ENCODE measurements at places on chromosomes 6 and 20. TPM values are rescaled to one million over a fixed set of nuclear protein-coding genes. Genes with fewer than 3 reads are reported as not detected.

- DNase-seq = peak; percentile 81
Observed at GRCh38 chr6:10555625-10556309, 34.6 kb downstream of the GCNT2 start.

Gene COL12A1
- total RNA-seq = 35.0 TPM

Gene SIRPD
- total RNA-seq = not detected

Gene CENPB
- total RNA-seq = 24.5 TPM

DNA sequence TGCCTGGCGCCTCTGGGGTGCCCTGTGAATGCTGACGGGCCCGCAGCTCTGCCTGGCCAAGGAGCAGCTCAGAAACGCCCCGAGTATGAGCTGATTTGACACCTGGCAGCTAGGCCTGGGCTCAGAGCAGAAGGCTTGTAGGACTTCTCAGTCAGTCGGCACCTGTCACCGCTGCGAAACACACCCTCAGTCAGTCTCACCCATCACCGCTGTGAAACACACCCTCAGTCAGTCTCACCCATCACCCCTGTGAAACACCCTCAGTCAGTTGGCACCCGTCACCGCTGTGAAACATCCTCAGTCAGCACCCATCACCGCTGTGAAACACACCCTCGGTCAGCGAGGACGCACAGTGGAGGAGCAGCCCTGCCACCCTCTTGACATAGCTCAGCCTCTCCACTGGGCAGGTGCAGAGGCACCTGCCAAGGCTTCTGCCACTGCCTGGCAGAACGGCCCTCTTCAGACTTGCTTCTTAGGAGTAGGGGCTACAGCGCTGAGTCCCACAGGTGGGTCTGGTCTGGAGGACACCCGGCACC is 109.0 kb downstream of the PSMB1 start:
- DNase-seq = no peak

Gene NRSN2
- total RNA-seq = 15.2 TPM

DNA sequence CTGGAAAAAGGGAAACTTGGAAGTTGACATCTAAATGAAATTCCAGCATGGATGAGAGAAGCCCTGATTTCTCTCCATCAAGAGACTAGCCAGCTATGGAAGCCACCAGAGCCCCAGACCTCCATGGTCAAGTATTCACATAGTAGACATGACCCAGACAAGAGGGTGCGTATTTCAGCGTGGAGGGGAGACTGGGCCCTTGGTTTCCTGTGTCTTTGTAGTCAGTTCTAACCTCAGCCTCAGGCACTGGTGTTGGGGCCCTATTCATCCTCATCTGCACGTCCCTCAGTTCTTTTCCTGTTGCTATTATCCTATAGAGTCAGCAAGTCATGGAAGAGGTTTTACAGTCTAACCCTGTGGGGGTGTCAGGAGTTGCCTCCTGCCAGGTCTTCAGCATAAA is 12.5 kb downstream of the GNL1 start:
- DNase-seq = no peak

DNA sequence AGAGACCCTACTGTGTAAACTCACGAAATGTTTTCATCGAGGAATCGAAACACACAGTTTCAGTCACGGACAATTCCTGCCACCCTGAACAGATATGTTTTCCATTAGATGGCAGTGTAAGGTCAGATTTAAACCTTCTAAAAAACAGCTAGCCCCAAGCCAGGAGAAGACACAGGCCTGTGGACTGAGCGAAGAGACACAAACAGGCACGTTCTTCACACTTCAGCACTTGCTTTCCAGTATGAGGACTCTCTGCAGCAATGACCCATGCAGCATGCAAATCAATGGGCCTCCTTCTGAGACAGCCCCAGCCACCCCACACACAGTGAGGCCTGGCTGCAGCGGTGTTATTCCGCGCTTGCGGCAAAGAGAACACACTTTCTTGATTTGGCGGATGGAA is 31.9 kb downstream of the HUS1B start:
- DNase-seq = peak; percentile 54

Gene RIMS1
- 15.8 TPM for total RNA-seq

GRCh38 chr20:55269913-55270312 is 735.4 kb downstream of the CBLN4 start:
- no peak for DNase-seq

DNA sequence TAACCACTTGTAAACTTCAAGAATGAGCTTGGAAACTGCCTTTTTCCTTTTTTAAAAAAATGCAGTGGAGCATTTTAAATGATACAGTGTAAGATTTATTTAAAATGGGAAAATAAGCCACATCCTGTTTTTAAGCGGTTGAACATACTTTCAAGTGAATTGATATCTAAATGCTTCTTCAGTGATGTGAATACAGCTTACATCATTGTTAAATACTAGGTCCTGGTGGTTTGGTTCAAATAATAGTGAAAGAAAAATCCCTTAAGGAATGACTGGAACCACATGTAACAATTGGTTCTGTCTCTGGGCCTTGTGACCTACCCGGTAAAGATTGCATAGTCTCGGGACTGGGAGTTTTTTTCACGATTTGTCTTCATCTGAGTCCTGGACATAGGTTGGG is 44.2 kb downstream of the BMP6 start:
- DNase-seq = no peak

Gene PBOV1
- total RNA-seq = not detected

Gene SLC16A10
- 4.9 TPM for total RNA-seq

DNA sequence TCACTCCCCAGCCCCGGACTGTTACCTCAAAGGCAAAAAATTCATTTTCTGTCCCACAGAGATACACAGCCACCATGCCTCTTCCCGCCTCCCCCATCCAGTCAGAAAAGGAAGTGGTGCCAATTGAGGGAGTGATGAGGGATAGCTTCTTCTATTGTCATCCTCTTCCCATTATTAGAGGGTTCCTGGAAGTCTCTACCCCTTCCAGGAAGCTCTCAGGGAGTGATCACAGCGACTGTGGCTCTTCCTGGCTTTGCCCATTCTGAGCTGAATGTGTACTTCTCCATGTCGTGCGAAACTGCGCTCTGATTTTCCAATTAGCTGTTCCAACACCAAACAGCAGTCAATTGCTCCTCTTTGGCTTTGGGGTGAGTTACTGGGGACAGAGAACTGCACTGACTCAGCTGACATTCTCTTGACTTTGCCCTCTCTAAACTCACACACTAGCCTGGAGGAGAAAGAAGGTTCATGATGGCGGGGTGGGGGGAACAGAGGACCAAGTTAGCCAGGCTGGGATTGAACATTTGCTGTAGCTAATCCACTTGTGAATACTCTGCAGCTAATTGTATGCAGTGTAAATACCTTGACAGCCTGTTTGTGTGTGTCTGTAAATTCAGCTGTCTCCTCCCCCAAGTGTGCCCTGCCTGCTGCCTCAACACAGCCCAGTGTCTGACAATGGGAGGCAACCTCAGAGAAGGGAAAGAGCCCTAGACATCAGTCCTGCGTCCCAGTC is 2.4 kb upstream of the MDGA1 start:
- no peak for DNase-seq

Gene SCAND1
- total RNA-seq = 53.9 TPM

DNA sequence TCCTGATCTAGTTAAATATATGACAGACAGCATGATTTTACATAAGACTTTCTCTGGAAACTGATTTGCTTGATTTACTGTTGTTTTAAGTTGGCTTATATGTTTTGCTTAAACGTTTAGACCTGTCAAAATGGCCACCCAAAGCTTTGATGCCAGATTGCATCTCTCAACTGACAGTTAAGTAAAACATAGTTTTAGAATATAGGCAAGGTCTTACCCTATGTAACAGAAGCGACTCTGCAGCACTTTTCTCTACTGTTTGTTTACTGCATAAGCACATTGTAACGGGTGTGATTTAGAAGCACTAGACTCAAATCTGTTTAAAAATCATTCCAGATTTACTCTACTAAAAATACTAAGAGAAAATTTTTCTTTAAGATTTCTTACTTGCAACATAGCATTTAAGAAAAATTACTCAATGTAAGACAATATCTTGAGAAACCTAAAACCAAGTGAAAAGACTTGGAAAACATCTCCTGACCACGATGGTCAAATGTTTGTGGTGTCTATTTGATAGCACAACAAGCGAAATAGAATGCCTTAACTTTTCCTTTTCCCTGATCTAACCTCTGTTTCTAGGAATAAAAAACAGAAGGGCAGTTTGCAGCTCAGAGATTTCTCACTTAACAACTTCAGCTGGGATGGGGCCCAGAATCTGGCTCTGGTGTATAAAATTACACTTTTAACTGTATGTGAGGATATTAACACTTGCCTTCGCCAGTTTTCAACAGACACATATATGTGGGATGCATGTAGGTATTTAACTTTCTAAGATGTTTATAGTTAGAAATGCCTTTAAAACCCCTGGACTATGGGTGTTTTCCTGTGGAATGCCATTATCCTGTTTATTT is 47.4 kb downstream of the AIG1 start:
- DNase-seq = no peak

GRCh38 chr6:15539722-15540270 is 123.0 kb downstream of the DTNBP1 start:
- DNase-seq = no peak

DNA sequence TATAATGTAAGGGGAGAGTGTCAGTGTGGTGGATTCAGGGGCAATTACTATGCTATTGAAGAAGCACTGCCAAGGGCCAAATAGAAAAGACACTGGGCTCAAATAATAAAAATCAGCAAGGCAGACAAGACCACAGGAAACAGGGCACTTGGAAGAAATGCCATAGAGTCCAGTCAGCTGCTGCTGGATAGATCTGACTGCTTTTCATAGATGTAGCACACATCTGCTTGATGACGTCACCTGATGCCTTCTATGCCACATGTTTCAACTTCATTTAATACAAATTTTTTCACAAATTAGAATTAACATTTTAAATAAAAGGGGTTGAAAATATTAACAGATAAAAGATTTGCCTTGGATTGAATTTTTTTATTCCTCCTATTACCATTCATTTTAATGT is 23.9 kb upstream of the AHI1 start:
- DNase-seq = no peak

Gene BCKDHB
- 44.6 TPM for total RNA-seq

DNA sequence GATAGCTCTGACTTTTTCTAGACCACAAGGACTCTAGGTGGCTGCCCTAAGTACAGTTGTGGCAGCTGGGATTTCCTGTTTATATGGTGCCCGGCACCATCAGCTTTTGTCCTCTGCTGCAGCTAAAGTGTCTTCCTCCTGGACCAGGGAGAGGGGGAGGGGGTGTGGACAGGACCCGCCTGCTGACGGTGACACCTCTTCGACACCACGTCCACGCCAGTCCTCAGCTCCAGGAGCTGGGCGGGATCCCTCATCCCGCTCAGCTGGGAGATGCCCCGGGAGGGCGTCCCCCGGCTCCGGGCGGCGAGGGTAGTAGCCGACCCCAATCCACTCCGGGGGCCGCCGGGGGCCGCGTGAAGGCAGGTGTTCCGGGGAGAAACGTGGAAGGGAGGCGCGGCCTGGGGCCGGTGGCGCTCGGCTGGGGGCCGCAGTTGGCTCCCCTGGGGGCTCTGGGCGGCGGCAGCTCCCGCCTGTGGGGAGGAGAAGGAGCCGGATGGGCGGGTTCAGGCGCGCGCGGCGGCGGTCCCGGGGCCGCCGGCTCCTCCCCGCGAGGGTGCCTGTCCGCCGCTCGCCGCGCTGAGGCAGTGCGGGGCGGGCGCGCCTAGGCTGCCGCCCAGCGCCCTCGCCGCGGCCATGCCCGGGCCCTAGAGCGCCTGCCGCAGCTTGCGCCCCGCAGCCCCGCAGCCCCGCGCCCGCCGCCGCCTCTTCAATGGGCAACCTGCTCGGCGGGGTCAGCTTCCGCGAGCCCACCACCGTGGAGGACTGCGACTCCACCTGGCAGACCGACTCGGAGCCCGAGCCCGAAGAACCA is at the start of gene OGFRL1:
OGFRL1 (plus strand) TSS at position 584 of the 811 bp plus-strand sequence; CDS start at position 710, 126 bp downstream.
- peak; percentile 92 for DNase-seq

DNA sequence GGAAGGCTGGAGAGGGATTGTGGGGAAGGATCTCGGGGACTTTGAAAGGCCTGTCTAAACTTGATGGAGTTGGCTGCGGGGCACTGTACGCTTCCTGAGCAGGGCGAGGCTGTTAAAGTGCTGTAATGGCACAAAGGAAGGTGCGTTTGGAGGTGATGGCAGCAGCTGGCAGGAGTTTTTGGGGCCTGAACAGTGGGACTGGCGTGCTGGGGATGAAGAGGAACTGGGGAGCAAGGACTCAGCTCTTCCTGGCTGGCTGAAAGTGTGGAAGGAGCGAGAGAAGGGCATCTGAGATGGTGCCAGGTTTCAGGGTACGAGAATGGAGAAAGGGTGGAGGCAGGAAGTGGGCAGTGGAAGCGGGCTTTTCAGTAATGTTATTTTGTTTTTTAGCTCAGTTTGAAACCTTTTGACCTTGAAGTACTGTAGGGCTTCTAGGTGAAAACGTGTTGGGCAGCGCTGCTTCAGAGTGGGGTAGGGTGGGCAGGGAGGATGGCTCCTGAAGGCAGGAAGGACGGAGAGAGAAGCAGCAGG is 8.0 kb downstream of the TMEM181 start:
- DNase-seq = no peak

GRCh38 chr6:39225543-39225942 is 3.7 kb downstream of the KCNK5 start:
- DNase-seq = peak; percentile 53

DNA sequence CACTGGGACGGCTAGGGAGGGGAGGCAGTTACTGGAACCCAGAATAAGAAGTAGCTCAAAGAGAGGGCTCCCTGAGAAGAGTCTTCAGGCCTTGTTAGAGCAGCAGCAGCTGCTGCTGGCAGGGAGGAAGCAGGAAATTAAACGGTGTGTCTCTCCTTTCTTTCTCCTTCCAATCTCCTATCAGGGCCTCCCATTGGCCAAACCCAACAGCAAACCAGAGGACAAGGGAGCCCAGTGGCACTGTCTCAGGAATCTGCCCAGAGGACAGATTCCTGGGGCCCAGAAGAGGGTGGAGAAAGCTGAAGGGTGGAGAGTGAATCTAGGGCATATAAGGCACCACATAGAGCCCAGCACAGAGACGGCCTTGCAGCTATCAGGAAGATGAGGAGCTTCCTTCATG is 10.2 kb downstream of the BTN3A1 start:
- no peak for DNase-seq

Gene GJA1
- total RNA-seq = 13.6 TPM

GRCh38 chr20:34185766-34186620 is 55.2 kb upstream of the ASIP start:
- DNase-seq = no peak

Gene CBLN4
- not detected for total RNA-seq

Gene MYL9
- total RNA-seq = 33.0 TPM

- DNase-seq = peak; percentile 62
Observed at GRCh38 chr6:97497713-97498331, 214.8 kb upstream of the MMS22L start.

DNA sequence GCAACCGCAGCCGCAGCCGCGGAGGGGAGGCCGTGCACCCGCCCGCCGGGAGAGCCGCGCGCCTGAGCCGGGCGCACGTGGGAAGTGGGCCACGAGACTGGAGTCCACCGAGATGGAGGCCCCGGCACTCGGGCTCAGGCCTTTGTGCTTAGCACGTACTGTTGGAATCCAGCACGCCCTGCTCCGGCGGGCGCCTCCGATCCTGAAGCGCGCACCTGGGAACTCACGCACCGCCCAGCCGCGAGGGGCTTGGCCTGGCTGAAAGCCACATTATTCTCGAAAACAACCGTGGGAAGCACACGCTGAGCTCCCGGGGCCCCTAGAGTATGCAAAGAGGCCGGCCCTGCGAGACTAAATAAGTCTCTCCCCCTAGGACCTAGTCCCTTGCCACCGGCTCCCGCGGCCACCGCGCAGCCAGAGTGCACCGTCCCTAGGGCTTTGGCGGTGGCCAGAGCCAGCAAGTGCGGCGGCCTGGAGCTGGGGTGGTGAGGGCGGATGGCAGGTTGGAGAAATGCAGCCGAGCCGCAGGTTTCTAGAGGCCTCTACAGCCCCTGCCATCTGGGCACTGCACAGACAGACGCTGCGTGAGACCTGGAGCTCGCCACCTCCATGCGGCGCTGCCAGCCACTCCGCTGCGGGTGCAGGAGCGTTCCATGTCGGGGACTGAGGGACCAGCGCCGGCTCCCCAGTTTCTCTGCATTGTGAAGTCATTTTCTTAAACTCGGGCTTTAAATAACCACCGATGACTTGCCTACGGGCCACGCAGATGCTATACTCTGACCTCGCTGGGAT is 42.0 kb upstream of the LY86 start:
- peak; percentile 76 for DNase-seq

Measured in stomach (tissue), 19 donors.